NCI-H2171 (cell line): ENCODE measurements at places on chromosomes 12 and 14.

GRCh38 chr12:38890102-38890855 lies 15.1 kb downstream of the CPNE8 start:
- DNase-seq = no peak

GRCh38 chr14:41385797-41386196 lies 220.9 kb upstream of the LRFN5 start:
- DNase-seq = no peak

- no peak for DNase-seq
These were observed 43.7 kb downstream of the TESPA1 start for GRCh38 chr12:54940727-54941315.

DNA sequence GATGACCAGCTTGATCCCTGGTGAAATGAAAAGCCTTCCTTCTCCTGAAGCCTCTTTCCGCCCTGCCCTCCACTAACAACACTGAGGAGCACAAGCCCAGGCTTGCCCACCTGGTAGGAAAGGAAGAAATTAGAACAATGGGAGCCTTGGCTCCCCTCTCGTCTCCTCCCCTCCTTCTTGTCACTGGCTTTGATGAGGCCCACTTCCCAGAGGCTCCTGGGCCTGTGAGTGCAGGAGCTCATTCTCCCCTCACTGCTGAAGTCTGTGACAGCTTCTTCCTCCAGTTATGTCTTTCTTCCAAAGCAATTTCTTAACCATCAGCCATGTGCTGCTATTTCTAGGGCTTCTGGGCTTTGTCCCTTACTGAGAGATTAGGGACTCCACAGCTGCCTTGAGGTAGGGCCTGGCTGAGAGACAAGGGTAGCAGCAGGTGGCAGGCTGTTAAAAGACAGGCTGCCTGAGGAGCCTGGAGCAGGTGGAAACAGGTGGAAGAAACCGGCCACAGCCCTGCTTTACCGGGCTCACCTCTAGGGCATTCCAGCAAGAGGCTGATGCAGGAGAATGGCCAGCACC lies 53.6 kb upstream of the SRSF5 start:
- peak; percentile 85 for DNase-seq

DNA sequence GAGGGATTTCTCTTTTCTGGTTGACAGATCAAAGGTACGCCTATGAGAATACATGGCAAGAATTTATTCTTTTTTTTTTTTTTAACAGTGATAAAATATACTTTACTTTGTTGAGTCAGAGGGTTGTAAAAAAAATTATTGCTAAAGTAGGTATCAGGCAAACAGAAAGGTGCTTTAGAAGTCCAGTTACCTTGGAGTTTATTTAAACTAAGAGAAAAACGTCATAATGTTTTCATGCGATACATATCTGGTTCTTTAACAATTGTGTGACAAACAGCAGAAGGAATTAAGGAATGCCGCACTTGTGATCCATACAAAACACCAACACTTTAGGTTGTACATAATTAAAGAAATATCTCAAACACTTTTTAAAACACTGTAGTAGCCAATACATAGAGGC lies 94.2 kb downstream of the BORCS5 start:
- DNase-seq = no peak

DNA sequence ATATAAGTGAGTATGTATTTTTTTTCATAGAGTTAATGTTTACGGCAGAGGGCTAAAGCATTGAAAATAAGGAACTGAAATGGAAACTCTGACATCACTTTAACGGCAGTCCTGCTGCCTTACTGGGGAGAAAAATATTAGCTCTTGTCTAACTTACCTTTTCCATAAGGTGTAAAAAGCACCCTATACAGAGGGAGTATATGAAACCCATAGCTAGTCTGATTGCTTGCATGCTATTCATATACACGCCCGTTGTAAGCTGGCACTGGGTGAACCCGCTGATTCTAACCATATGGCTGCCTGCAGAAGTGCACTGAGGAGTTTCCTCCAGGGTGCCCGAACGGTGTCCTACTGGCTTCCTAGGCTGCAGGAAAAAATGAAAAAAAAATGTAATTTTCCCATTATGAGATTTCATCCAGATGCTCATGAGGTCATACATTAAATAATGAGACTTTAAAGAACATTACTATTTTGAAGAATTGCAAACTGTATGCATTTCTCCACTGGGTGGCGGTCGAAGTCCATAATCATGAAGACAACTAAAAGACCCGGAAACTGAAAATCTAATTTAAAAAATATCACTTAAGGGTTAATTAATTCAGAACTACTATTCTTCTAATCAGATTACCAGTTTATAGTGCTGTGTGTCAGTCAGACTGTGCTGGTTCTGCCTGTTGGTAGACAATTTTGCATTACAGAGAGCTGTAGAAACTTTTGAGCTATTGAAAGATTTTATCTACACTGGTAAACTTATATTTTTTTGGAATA lies 144.7 kb downstream of the ALX1 start:
- no peak for DNase-seq

DNA sequence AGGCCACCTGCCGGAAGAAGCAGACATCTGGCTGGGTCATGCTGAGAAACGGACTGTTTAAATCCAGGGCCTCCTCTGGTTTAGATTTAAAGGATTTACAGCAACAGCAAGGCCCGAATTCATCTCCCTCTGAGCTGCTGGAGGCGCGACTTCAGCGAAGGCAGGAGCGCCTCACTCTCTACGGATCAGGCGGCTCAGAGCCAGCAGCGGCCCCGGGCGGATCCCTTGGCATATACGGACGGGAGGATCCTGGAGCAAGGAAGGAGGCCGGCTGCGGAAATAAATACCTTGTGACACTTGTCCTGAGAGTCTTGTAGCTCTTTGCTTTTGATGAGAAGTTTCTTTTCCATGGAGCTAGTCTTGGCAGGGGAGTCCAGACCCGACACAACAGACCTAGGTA lies 92.4 kb downstream of the CIT start:
- no peak for DNase-seq

DNA sequence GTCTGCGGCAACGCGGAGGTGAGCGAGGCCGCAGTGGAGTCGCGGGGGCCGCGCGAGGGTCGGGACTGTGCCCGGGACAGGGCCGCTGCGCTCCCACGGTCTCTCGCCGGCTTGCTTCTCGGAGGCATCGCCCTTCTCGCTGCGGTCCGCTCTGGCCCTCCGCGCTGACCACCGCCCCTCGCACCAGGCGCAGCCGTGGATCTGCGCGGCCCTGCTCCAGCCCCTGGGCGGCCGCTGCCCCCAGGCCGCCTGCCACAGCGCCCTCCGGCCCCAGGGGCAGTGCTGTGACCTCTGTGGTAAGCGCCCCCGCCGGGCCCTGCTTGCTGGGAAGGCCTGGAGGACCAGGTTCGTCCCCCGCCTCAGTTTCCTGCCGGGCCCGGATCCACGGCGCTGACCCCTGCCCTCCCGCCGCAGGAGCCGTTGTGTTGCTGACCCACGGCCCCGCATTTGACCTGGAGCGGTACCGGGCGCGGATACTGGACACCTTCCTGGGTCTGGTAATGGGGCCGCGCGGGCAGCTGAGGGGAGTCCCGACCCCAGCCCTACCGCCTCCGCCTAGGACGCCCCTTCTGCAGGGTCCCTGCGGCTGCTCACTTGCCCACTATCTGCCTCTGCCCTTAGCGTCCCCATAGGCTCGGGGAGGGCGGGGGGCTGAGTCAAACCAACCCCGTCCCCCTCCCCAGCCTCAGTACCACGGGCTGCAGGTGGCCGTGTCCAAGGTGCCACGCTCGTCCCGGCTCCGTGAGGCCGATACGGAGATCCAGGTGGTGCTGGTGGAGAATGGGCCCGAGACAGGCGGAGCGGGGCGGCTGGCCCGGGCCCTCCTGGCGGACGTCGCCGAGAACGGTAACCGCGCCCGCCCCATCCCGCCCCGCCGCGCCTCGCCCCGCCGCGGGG lies 7.0 kb downstream of the AMN start:
- DNase-seq = no peak

- peak; percentile 5 for DNase-seq
These were observed 251.2 kb downstream of the ACSS3 start for GRCh38 chr12:81329085-81329484.

- DNase-seq = no peak
These were observed 859.3 kb upstream of the ATXN7L3B start for GRCh38 chr12:73678335-73678734.

DNA sequence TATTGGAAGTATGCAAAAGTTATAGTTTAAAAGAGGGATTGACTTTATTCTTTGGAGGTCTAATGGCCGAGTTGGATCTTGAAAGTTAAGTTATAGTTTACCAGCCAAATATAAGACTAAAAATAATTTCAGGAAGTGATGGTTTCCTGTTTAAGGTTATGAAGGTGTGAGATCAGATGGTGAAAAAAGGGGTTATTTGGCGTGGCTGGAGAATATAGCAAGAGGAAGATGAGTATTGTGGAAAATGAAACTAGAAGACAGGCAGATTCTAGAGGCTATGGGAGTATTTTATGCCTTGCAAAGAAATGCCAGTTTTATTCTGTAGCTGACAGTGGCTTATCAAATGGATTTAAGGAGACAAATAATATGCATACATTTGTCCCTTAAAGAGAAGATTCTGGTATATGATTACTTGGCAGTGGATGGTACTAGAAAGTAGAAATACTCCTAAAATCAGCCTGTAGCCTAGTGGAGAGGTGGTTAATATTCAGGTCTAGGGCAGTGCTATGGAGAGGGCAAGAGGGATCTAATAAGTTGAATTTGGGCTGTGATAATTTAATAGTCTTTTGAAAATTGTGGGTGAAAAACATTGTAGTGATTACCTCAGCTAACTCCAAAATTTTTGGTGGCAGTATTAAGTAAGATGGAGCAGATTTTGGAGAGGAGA lies 1091.8 kb upstream of the ATXN7L3B start:
- DNase-seq = no peak

DNA sequence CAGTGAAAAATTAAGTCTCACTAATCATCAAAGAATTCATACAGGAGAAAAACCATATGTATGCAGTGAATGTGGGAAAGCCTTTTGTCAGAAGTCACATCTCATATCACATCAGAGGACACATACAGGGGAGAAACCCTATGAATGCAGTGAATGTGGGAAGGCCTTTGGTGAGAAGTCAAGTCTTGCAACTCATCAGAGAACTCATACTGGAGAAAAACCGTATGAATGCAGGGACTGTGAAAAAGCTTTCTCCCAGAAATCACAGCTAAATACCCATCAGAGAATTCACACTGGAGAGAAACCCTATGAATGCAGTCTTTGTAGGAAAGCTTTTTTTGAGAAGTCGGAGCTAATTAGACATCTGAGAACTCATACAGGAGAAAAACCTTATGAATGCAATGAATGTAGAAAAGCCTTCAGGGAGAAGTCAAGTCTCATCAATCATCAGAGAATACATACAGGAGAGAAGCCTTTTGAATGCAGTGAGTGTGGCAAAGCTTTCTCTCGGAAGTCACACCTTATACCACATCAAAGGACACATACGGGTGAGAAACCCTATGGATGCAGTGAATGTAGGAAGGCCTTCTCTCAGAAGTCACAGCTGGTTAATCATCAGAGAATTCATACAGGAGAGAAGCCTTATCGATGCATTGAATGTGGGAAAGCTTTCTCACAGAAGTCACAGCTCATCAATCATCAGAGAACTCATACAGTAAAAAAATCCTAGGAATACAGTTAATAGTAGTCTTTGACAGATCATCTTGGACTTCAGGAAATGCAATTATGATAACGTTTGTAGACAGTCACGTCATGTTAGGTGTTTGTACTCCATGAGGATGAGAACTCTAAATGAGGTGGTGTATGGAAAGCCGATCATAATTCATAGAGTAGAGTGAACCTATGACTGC lies 21.1 kb downstream of the ZNF84 start:
- no peak for DNase-seq

GRCh38 chr12:32217354-32218310 lies 111.0 kb downstream of the BICD1 start:
- DNase-seq = peak; percentile 39

GRCh38 chr12:104498211-104498801 lies 41.6 kb downstream of the CHST11 start:
- no peak for DNase-seq

GRCh38 chr12:5718073-5718472 lies 227.0 kb downstream of the ANO2 start:
- no peak for DNase-seq

- no peak for DNase-seq
These were observed 1.8 kb upstream of the TMPRSS12 start for GRCh38 chr12:50840809-50841487.

GRCh38 chr14:64698903-64699302 lies 5.3 kb upstream of the PLEKHG3 start:
- DNase-seq = no peak

GRCh38 chr14:22084393-22085281 lies 411.0 kb upstream of the OR4E1 start:
- DNase-seq = peak; percentile 82

DNA sequence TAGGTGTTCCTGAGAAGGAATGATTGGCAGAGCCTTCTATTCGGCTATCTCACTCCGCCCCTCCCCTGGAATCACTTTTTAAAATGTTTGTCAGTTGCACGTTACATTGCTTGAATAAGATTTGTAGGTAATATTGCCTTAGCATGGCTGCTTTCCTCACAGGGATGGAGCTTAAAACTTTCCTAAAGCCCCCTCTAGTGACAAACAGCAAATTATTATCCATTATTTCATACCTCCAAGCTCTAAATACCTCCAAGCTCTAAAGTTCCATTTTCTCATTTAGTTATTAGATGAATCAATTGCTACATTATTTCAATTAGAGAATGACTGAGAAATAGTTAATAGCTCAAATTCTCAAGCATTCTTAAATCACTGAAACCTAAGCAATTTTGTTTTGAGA lies 5.1 kb upstream of the SPATA7 start:
- DNase-seq = peak; percentile 9

GRCh38 chr12:47214771-47215170 lies 135.0 kb upstream of the AMIGO2 start:
- no peak for DNase-seq

GRCh38 chr14:28297559-28297958 lies 469.0 kb upstream of the FOXG1 start:
- no peak for DNase-seq

DNA sequence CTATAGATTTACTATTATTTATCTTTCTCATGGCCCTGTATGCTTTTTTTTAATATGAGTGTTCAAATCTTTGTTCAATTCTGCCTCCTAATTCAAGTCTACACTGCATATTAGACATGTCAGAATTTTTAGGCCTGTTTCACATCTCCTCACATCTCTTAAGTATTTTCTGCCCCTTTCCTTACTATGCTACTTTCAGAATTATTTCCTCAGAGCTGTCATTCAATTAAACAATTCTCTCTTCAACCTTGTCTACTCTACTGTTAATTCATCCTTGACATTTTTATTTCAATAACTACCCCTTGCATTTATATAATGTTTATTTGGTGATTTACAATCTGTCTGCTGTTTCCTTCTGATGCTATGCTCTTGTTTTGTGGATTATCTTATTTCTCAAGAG lies 91.1 kb downstream of the CAPZA3 start:
- no peak for DNase-seq

GRCh38 chr12:114226241-114226928 lies 179.6 kb downstream of the TBX5 start:
- DNase-seq = no peak
